Sigmoid colon (tissue), 7 donors: ENCODE measurements at places on chromosomes 2 and 18. TPM values are rescaled to one million over a fixed set of nuclear protein-coding genes. Genes with fewer than 3 reads are reported as not detected.

The CNTNAP5 gene
- total RNA-seq = 4.5 TPM

The TBC1D8 gene
- total RNA-seq = 12.8 TPM

The ANKRD30B gene
- total RNA-seq = not detected

DNA sequence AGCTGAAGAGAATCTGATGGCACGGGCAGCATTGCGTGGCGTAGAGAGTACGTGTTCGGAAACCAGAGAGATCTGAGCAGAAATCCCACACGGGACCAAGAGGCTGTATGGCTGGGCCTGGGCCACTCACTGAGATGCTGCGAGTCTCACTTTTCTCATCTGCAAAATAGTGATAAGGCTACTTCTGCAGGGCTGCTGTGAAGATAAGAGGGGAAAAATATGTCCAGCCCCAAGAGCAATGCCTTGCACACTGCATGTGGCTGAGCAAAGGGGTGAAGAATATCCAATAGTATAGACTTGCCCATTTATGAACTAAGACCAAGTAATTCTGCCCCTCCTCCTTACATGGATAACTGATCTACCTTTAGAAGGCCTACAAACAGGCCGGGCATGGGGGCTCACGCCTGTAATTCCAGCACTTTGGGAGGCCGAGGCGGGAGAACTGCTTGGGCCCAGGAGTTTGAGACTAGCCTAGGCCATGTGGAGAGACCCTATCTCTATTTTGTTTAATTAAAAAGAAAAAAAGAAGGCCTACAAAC lies 3.1 kb downstream of the FECH start:
- DNase-seq = no peak
- H3K27me3 ChIP-seq = no peaks in the 10 kb centered on the region
- H3K27ac ChIP-seq = no peak overlapping the region
- H3K36me3 ChIP-seq = peaks cover 5% of the 10 kb centered on the region

DNA sequence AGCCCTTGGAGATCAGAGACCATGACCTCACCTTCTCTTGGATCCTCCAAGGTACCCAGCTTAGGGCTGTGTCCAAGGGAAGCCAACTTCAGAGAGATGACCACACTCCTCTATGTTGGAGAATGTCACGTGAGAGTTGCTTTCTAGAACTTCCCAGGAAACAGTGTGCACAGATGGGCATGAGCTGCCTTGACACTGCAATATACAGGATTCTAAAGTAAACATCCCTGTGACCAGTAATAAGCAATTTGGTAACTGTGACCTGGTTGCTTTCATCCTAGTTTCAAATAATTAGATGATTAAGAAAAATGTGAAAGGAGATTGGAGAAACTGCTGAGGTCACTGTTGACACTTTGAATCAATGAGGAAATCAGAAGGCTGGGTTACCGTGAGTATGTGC lies 181.1 kb upstream of the EPAS1 start:
- H3K4me3 ChIP-seq = no peak overlapping the region
- no peaks in the 10 kb centered on the region for H3K36me3 ChIP-seq
- no peak for DNase-seq

GRCh38 chr2:47056374-47056773 lies 98.7 kb downstream of the STPG4 start:
- H3K4me1 ChIP-seq = peaks cover 65% of the 10 kb centered on the region
- H3K27ac ChIP-seq = peak overlapping the region; percentile 83
- DNase-seq = no peak
- no peak overlapping the region for H3K4me3 ChIP-seq
- H3K27me3 ChIP-seq = no peaks in the 10 kb centered on the region
- peaks cover 21% of the 10 kb centered on the region for H3K36me3 ChIP-seq

GRCh38 chr2:137051778-137052398 lies 286.5 kb downstream of the THSD7B start:
- H3K4me3 ChIP-seq = no peak overlapping the region
- H3K4me1 ChIP-seq = no peaks in the 10 kb centered on the region
- H3K27ac ChIP-seq = no peak overlapping the region
- H3K36me3 ChIP-seq = no peaks in the 10 kb centered on the region

- no peaks in the 10 kb centered on the region for H3K27me3 ChIP-seq
- peaks cover 37% of the 10 kb centered on the region for H3K4me1 ChIP-seq
- no peaks in the 10 kb centered on the region for H3K36me3 ChIP-seq
- no peak overlapping the region for H3K27ac ChIP-seq
Measured at GRCh38 chr2:226701052-226701451, 98.6 kb downstream of the IRS1 start.

- H3K4me1 ChIP-seq = no peaks in the 10 kb centered on the region
- no peak for DNase-seq
- no peaks in the 10 kb centered on the region for H3K36me3 ChIP-seq
- no peak overlapping the region for H3K4me3 ChIP-seq
- no peak overlapping the region for H3K27ac ChIP-seq
Measured at GRCh38 chr2:28375236-28375635, 17.4 kb upstream of the FOSL2 start.

- H3K4me3 ChIP-seq = no peak overlapping the region
- H3K27me3 ChIP-seq = no peaks in the 10 kb centered on the region
- H3K36me3 ChIP-seq = no peaks in the 10 kb centered on the region
- DNase-seq = no peak
- peaks cover 14% of the 10 kb centered on the region for H3K4me1 ChIP-seq
Measured at GRCh38 chr2:62504657-62505056, 1.3 kb downstream of the TMEM17 start.
